ENCODE measurements at places on chromosomes 12 and 14.
A peak's percentile ranks its signal among the peaks of the same experiment; 100 is the strongest.

DNA sequence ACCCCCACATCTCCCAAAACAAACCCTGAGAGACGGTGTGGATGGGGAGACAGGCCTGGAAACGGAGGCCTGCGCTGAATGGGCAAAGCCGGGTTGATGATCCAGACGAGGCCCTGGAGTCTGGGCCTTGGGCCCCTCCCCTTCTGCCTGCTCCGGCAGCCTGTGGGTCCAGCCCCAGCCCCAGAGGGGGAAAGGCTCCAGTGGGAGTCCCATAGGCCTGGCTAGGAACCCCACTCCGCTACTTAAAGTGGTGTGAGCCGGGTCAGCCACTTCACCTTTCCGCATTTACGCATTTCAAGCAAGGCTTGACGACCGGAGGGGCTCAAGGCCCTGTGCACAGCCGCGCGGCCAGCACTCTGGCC is 695 bp upstream of the TNFAIP2 start:
- no peak for DNase-seq

DNA sequence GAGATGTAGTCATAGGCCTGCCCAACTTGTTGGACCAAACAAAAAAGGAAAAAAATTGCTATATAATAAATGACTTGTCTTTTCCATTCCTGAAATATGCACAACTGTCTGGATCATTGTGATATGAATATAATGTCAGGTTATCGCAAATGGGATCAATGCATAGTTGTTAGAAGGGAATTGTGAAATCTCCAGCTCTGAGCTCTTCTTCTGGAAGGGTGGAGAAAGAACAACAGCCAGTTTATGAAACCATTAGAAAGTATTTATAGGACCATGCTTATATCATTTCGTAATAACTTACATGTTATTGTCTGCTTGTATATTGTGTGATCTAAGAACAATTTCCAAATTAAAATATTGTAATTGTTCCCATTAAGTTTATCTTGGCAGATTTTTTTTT is 35.7 kb upstream of the HIF1A start:
- peak; percentile 30 for DNase-seq

- no peak for DNase-seq
These were observed 68.0 kb downstream of the MGAT4C start for GRCh38 chr12:86188226-86188625.

DNA sequence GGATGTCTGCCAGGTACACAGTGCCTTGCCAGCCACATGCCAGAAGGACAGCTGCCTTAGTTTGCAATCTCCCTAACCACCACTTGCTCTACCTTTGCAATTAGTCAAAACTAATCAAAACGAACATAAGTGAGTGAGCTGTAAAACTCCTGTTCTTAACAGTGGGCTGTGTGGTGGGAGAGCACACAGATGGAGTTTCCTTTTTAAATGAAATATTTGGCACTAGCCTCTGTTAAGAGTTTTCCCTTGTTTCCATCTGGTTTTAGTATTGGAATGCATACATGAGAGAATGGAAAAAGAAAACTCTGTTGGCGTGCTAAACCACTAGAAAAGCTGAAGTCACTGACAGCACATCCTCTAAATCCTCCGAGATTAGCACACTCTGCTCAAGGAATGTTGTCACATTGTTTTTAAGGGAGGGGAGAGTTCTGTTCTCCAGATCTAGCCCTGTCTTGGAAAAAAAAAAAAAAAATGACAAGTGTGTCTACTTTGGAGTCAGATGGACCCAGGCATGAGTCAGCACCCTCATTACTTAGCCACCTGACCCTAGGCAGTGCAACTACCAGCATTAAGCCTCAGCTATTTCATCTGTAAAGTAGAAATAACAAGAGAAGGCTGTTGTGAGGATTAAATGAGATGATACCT is 83.9 kb downstream of the STXBP6 start:
- no peak for DNase-seq

GRCh38 chr12:22044391-22044790 is 1.6 kb upstream of the CMAS start:
- no peak for DNase-seq

DNA sequence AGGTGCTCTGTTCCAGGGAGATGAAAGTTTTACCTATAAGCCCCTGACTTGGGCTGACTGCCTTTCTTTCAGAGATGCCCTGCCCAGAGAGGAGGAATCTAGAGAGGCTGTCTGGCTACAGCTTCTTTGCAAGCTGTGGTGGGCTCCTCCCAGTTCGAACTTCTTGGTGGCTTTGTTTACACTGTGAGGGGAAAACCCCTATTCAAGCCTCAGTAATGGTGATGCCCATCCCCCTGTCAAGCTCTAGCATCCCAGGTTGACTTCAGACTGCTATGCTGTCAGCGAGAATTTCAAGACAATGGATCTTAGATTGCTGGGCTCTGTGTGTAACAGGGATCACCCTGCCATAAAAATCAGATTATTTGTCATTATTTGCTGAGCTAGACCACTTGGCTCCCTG is 377.6 kb downstream of the FLRT2 start:
- DNase-seq = no peak

DNA sequence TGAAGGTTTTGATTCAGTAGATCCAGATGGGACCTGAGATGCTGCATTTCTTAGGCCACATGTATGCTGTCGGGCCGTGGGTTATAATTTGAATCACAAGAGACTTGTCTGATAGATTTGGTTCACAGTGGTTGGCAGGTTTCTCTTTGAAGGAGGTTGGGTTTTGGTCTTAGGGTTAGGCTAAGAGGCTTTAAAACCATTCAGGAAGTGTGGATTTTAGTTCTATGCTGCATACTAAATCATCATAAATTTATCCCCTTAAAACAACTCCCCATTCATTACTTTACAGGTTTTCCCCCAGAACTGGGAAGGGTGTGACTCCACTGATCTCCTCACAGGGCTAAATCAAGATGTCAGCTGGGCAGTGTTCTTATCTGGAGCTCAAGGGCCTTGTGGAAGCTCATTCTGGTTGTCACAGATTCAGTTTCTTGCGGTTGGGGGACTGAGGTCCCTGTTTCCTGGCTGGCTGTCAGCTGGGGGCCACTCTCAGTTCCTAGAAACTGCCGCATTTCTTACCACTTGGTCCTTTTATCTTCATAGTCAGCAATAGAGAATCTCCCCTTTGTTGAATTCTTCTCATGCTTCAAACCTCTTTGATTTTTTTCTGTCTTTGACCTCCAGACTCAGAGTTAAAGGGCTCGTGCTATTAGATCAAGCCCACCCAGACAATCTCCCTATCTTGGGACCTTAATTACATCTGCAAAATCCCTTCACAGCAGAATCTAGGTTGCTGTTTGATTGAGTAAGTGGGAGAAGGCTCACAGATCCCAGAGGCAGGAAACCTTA is 20.6 kb upstream of the PCNX1 start:
- no peak for DNase-seq

DNA sequence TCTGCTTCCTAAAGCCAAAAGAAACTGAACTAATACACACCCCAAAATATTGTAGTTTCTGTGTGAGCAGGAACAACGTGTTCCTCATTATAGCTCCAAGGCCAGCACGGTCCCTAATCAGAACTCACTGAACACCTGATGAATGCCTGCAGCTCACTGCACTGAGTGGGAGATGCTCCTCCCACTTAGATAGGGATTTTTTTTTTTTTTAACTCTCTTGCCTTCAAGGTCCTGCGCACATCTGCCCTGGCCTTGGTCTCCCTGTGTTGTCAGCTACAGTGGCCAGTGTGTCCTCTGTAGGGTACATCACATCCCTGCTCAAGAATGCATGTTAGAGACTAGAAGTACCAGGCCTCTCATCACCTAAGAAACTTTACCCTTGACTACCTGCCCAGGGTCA is 44.3 kb upstream of the TMPO start:
- DNase-seq = no peak

- DNase-seq = no peak
These were observed 5.2 kb upstream of the CLEC9A start for GRCh38 chr12:10025236-10025635.

DNA sequence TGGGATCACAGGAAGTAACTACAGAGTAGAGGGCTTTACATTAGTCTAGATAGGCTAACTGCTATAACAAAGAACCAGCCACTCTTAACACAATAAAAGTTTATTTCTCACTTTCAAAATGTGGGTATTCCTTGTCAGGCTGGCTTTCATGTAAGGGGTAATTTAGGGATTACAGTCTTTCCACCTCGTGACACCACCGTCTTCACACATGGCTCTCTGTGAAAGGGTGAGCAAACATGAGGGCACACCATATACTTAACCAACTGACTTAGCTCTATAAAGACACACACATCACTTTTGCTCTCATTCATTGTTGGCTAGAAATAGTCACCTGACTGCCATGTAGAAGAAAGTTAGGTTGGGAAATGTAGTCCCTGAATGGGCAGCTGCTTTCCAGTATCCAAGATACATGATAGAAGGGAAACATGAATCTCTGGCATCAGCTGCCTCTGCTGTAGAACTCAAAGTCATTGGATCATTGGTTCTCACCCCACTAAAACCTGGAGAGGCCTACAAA is 66.1 kb upstream of the CRY1 start:
- no peak for DNase-seq

GRCh38 chr12:3041558-3042164 is 35.5 kb upstream of the TSPAN9 start:
- DNase-seq = peak; percentile 47

Measured in foreskin keratinocyte (primary cell).